ENCODE measurements at places on chromosomes 11 and 22. TPM values are rescaled to one million over a fixed set of nuclear protein-coding genes. Genes with fewer than 3 reads are reported as not detected.

Gene PLEKHA7
- polyA plus RNA-seq = 8.9 TPM

Gene NR1H3
- 14.3 TPM for polyA plus RNA-seq

Gene MUC5AC
- polyA plus RNA-seq = not detected

Gene CRYBA4
- not detected for polyA plus RNA-seq

Gene CFL1
- polyA plus RNA-seq = 2,437 TPM

Gene DCDC1
- not detected for polyA plus RNA-seq

Gene OR2D2
- not detected for polyA plus RNA-seq

Gene SCGB2A2
- polyA plus RNA-seq = not detected

Gene CENPM
- polyA plus RNA-seq = 40.5 TPM

Gene PLAAT3
- 122 TPM for polyA plus RNA-seq

Gene CECR2
- polyA plus RNA-seq = 6.8 TPM

Gene C11orf21
- not detected for polyA plus RNA-seq

Gene CCDC87
- polyA plus RNA-seq = 1.2 TPM

Gene CPSF7
- polyA plus RNA-seq = 94.7 TPM

Gene WBP2NL
- 0.61 TPM for polyA plus RNA-seq

Gene OR52H1
- polyA plus RNA-seq = not detected

Gene POU2AF1
- 0.49 TPM for polyA plus RNA-seq

Gene ART5
- polyA plus RNA-seq = 0.85 TPM

Gene ALDH3B1
- polyA plus RNA-seq = 10.5 TPM

Gene CHADL
- polyA plus RNA-seq = 36.5 TPM

Gene NUDT8
- 5.2 TPM for polyA plus RNA-seq

Gene PAX6
- polyA plus RNA-seq = 16.7 TPM

Gene KCNJ11
- 21.1 TPM for polyA plus RNA-seq

Gene UBE4A
- 24.3 TPM for polyA plus RNA-seq

Measured in brain (organoid and tissue), 16 donors.